ENCODE measurements at places on chromosomes 2 and 18.

GRCh38 chr18:74172697-74173433 lies 24.5 kb downstream of the TIMM21 start:
- no peak for DNase-seq

GRCh38 chr18:28177828-28178635 lies 1.1 kb upstream of the CDH2 start:
- DNase-seq, result peak; percentile 52

DNA sequence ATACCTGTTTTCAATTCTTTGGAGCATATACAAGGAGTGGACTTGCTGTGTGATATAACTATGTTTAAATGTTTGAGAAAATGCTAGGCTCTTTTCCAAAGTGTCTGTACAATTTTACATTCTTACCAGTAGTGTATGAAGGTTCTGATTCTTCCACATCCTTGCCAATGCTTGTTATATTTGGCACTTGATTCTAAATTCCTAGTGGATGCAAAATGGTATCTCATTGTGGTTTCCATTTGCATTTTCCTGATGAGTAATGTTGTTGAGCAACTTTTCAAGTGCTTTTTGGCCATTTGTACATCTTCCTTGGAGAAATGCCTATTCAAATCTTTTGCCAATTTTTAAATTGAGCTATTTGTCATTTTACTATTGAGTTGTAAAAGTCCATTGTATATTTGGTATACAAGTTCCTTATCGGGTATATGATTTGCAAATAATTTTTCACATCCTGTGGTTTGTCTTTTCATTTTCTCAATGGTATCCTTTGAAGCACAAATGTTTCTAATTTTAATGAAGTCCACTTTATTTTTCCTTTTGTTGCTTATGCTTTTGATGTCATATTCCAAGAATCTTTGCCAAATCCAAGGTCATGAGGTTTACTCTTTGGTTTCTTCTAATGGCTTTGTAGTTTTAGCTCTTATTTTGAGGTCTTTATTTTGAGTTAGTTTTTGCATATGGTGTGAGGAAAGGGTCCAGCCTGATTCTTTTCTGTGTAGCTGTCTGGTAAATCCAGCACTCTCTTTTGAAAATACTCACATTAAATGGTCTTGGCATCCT lies 33.2 kb upstream of the CWC22 start:
- DNase-seq, result no peak

DNA sequence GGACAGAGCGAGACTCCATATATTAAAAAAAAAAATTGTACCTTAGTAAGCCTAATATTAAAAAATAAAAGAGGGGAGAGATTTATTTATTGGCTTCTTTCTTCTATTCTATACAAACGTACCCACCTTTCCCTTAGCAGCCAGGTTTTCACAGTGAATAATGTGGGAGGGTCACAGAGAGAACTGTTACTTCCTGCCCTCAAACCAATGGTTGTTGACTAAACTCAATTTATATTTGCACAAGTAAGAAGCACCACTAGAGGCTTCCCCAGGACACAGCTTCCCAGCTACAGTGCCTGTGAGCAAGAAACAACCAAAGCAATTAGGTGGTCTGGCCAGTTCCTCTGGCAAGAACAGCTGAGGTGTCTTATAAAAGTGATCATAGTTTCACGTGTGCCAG lies 28.9 kb upstream of the GALR1 start:
- no peak for DNase-seq

- no peak for DNase-seq
Observed at GRCh38 chr2:44275927-44276303, 635 bp downstream of the SLC3A1 start.

GRCh38 chr2:211756266-211756665 lies 782.3 kb downstream of the ERBB4 start:
- DNase-seq, result no peak

Data from pons (tissue), 1 donor.